ENCODE measurements at places on chromosomes 5 and 9. TPM values are rescaled to one million over a fixed set of nuclear protein-coding genes. Genes with fewer than 3 reads are reported as not detected.

PCSK5 gene
- 13.5 TPM for total RNA-seq

SPATA9 gene
- total RNA-seq: 0.95 TPM

OSMR gene
- 5.9 TPM for total RNA-seq

GRXCR2 gene
- total RNA-seq: not detected

NTRK2 gene
- 63.4 TPM for total RNA-seq

DBH gene
- not detected for total RNA-seq

- H3K4me1 ChIP-seq: peaks cover 2% of the 10 kb centered on the region
- no peaks in the 10 kb centered on the region for H3K36me3 ChIP-seq
- H3K27ac ChIP-seq: no peak overlapping the region
- H3K27me3 ChIP-seq: peaks cover 55% of the 10 kb centered on the region
- no peak overlapping the region for H3K4me3 ChIP-seq
- no peak for DNase-seq
These were observed 2.7 kb downstream of the TERT start for GRCh38 chr5:1292139-1292538.

DNA sequence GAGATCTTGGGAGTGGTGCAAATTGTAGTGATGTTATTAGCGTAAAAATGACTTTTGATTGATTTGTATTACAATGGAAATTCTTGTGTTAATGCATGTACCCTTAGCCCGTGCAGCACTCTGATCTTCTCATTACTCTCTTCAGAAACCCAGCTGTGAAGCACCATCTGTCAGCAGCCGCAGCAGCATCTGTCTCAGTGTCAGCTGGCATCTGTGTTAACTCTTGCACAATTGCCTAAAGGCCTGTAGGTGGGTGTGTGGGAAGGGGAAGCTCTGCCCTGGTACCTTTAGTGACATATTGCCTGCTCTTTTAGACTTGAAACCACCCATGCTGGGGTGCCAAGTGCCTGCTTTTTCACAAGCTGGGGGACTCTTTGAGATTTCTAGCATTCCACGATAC, 101.3 kb downstream of the FBXL7 start:
- peaks cover 31% of the 10 kb centered on the region for H3K36me3 ChIP-seq
- H3K4me1 ChIP-seq: peaks cover 52% of the 10 kb centered on the region

GRCh38 chr5:180180846-180181245, 28.2 kb downstream of the RASGEF1C start:
- no peak for DNase-seq
- no peaks in the 10 kb centered on the region for H3K27me3 ChIP-seq
- H3K36me3 ChIP-seq: no peaks in the 10 kb centered on the region
- no peak overlapping the region for H3K4me3 ChIP-seq
- peaks cover 12% of the 10 kb centered on the region for H3K4me1 ChIP-seq

DNA sequence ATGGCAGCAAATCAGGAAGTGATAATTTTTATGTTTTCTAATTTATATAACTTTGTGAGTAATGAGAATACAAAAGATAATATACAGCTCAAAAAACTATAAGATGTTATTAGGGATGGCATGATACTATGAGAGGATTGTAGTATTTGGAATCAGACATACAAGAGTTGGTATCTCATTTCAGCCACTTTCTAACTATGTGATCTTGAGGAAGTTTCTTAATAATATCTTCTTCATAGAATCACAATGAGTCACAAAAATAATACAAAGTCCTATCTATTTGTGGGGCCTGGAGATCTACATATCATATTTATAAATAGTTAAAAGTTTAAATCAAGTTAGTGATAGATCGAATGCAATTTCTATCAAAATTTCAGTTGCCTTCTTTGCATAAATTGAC, 23.7 kb upstream of the TMED7 start:
- peaks cover 2% of the 10 kb centered on the region for H3K27me3 ChIP-seq
- no peaks in the 10 kb centered on the region for H3K4me1 ChIP-seq
- no peak for DNase-seq
- H3K27ac ChIP-seq: no peak overlapping the region
- no peak overlapping the region for H3K4me3 ChIP-seq

GRCh38 chr9:136243631-136244030, 2.0 kb downstream of the QSOX2 start:
- H3K27me3 ChIP-seq: no peaks in the 10 kb centered on the region
- H3K4me1 ChIP-seq: peaks cover 27% of the 10 kb centered on the region
- no peak for DNase-seq
- no peak overlapping the region for H3K27ac ChIP-seq
- H3K36me3 ChIP-seq: no peaks in the 10 kb centered on the region

GRCh38 chr5:76714751-76715485, 1.0 kb upstream of the F2R start:
- H3K27ac ChIP-seq: no peak overlapping the region
- DNase-seq: no peak
- H3K4me1 ChIP-seq: peaks cover 18% of the 10 kb centered on the region
- no peaks in the 10 kb centered on the region for H3K36me3 ChIP-seq
- H3K4me3 ChIP-seq: peak overlapping the region; percentile 85

- no peak within 1 kb of the TSS for H3K27ac ChIP-seq
- H3K4me3 ChIP-seq: peak within 1 kb of the TSS; percentile 43
- peaks cover 94% of the 10 kb centered on the region for H3K27me3 ChIP-seq
These were observed at the start of gene PSD2 for GRCh38 chr5:139795074-139796001. Gene PSD2, plus strand, starts transcription at chr5:139795808. Its CDS starts 13,633 bp downstream, at chr5:139809441.

DNA sequence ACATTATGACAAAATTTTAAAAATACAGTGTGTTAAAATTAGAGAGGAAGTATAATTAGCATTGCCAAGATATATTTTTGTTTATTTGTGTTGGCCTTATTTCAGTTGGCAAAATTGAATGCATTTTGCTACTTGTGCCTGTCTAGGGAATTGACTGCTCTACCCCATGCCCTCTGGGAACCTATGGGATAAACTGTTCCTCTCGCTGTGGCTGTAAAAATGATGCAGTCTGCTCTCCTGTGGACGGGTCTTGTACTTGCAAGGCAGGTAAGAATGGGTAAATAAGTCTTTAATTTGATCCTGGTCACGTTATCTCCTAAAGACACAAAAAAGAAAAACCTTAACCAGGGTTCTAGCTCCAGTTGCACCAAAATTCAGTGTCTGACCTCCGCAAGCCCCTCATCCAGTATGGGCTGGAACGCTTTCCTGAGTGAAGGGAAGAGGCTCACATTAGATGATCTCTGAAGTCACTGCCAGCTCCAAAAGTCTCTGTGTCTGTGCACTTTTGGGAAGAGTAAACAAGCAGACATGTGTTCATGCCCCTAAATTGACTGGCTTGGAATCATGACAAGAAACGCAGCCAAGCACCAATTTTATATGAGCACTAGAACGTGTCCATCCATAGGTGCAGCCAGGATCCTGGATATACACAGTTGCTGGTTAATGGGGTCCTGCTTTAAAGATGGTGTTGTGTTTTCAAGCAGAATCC, 98.3 kb upstream of the PRRC1 start:
- H3K4me3 ChIP-seq: no peak overlapping the region
- no peak for DNase-seq
- peaks cover 5% of the 10 kb centered on the region for H3K4me1 ChIP-seq
- peaks cover 2% of the 10 kb centered on the region for H3K36me3 ChIP-seq
